ENCODE measurements at places on chromosomes 13 and 19.

- DNase-seq: peak; percentile 81
These were observed 3.2 kb downstream of the VSIG10L start for GRCh38 chr19:51338563-51339312.

DNA sequence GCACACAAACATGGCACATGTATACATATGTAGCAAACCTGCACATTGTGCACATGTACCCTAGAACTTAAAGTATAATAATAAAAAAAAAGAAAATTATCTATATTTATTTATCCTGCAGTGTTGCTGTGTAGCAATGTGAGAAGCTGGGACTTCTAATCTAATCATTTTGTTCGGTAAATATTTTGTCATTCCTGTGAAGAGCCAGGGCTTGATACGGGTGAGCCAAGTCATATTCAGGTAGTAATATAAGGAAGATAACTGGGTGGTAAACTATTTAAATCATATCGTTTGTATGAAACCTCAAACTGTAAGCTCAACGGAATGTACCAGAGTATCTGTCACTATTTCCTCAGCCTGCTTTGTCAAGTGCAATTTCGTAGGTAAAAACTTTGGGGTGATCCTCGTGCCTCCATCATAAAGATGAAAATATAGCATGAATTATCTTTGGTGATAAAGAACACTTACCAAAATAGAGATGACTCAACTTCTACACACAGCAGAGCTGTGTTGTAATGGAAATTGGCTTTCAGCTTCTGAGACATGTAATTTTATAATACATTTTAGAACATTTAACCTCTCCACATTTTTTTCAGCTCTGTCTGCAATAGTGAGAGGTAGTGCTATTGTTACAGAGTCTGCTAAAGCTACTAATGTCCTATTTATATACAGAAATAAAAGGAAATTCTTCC lies 92.9 kb downstream of the PCDH9 start:
- no peak for DNase-seq

GRCh38 chr19:58513694-58514563 lies 2.1 kb upstream of the SLC27A5 start:
- peak; percentile 92 for DNase-seq

DNA sequence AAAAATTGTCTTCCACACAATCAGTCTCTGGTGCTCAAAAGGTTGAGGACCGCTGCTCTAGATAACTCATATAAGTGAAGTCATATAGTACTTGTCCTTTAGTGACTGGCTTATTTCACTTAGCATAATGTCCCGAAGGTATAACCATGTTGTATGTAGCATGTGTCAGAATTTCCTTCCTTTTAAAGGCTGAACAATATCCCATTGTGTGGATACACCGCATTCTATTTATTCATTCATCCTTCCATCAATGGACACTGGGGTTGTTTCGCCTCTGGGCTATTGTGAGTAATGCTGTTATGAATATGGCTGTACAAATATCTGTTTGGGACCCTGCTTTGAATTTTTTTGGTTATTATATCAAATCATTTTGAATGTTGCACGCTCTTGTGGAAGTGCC lies 4.6 kb upstream of the LYPD5 start:
- no peak for DNase-seq

GRCh38 chr13:35498231-35498630 lies 21.7 kb upstream of the MAB21L1 start:
- DNase-seq: no peak

DNA sequence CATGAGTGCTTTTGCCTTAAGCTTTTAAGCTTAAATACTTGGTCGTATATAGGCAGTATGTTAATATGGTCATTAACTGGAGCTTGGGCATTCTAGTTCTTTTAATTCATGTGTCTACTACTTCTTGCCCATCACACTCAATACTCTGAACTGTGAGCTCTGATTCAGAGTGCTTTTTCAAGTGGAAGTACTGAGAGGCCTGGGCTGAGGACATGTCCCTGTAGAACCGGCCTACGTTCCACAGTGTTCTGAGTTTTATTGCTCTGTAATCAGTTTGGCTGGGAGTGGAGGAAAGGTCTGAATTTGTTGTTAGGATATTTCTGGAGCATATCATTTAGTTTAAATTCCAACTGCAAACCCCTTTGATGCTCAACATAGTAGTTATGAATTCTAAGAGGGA lies 1744.8 kb upstream of the MIR17HG start:
- DNase-seq: no peak

DNA sequence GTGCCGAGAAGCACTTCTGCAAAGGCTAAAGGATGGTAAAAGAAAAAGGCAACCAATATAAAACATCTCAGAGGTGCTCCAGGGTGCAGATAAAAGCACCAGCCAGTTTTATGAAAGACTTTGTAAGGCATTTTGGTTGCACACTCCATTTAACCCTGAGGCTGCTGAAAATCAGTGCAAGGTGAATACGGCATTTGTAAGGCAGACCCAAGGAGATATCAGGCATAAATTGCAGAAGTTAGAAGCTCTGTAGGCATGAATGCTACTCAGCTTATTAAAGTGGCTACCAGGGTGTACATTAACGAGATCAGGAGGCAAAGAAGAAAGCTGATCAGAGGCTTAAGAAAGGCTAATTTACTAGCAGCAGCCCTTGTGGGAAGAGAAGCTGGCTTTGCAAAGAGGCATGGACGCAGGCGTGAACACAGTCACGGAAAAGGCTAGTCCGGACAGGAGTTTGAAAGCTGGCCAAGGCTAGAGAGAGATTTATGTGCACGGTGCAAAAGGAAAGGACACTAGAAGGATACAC lies 99.6 kb downstream of the ZNF429 start:
- DNase-seq: no peak

- DNase-seq: no peak
These were observed 10.3 kb downstream of the ATG4D start for GRCh38 chr19:10553943-10554381.

DNA sequence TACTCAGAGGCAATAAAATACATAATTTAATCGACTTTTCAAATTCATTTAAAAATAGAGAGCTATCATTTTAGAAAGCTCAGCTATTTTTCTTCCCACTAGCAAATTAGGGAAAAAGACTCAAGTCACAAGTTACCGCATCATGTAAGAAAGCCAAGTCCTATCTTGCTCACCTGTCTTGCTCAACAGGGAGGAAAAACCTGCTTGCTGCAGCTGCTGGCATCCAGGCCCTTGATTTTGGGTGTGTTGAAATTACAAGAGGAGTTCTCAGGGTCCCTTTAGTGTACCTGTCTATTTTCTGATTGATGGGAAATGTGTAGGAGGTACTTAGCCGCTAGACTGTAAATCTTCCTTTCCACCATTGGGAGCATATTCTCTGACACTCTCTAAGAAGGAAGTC lies 22.2 kb downstream of the SLC10A2 start:
- DNase-seq: no peak

GRCh38 chr13:113928685-113929627 lies 44.9 kb downstream of the C13orf46 start:
- no peak for DNase-seq

- DNase-seq: no peak
These were observed 75.9 kb downstream of the TNFSF11 start for GRCh38 chr13:42649831-42650230.

GRCh38 chr13:24007979-24008620 lies 110.8 kb upstream of the C1QTNF9B start:
- no peak for DNase-seq

DNA sequence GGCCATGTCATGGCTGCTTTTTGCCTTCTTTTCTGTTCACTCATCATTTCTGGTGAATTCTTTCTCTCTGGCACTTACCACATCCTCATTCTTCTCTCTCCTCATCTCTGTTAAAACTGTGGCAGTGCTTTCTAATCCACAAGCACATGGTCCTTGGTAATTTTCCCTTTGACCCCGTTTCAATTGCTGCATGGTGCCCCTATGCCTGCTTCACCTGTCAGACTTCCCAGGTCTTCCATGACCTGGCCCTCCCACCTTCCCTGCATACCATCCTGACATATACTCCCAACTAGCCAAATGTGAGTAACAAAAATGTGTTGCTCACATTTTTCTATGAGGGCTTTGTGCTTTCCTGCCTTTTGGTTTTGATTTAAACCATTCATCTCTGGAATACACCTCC lies 286.5 kb downstream of the MTUS2 start:
- DNase-seq: no peak

- DNase-seq: no peak
These were observed 1.4 kb downstream of the ERVV-1 start for GRCh38 chr19:53015159-53015558.

DNA sequence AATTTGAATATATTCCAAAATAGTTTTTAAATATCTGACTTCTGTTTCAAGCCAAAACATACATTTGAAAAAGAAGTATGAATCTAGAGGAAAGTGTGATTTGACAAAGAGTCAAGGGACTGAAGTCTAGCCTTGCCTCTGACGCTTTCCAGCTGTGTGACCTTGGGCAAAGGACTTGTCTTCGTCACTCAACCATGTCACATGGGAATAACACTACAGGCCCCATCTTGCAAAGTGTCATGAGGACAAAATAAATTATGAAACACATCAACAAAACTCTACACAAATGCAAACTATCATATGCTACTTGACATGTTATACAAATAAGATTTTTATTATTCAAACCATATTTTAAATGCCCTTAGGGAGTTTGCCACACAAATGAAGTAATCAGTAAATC lies 73.0 kb downstream of the CYSLTR2 start:
- no peak for DNase-seq

DNA sequence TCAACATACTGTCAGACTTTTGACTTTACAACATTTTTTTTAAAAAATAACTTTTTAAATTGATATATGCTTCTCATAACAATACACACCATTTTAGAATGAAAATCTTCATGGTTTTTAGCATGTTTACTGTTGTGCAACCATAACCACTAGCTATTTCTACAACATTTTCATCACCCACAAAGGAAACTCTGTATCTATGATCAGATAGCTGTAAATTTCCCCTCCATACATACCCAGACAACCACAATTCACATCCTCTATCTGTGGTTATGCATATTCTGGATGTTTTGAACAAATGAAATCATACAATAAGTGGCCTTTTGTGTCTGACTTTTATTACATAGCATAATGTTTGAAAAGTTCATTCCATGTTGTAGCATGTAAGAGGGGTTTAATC lies 1666.0 kb downstream of the EFNB2 start:
- DNase-seq: no peak

DNA sequence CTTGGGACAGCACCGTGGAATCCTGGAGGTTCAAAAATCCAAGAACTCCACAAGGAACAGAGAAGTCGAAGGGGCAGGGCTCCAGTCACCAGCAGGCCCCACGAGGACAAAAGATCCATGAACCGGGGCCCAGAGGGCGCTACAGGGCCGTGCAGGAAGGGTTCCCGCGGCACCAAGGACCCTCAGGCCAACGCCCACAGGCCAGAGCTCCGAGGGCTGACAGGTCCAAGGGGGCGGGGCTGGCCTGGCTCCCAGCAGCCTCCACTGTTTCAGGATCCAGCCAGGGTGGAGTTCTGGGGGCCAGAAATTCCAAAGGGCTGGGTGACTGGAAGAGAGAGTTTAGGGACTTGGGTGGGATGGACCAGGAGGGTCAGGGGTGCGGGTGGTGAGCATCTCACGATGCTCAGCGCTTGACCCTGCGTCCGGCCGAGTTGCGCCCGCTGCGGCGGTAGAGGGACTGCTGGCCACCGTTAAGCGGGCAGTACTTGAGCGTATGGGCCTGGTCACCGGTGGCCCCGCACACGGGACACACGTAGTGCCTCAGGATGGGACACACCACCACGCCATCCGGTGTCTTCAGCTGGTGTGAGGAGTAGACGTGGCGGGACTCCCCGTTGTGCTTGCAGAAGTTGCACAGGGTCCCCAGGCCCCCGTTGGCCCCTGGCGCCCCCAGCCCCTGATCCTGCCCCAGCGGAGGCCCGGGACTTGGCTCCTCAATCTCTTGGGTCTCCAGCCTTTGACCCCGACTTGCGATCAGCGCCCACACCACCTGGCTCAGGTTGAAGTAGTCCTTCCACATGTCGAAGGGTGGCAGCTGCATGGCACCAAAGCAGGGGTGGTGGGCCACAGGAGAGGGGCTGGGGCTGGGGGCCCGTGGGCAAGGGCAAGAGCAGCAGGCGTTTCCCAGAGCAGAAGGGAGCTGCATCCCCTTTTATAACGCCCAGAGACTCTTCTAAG lies at the start of gene NANOS2:
TSS of gene NANOS2 (minus strand) at position 905 of the 957 bp plus-strand sequence. CDS start at position 820, 85 bp downstream.
- peak; percentile 45 for DNase-seq

DNA sequence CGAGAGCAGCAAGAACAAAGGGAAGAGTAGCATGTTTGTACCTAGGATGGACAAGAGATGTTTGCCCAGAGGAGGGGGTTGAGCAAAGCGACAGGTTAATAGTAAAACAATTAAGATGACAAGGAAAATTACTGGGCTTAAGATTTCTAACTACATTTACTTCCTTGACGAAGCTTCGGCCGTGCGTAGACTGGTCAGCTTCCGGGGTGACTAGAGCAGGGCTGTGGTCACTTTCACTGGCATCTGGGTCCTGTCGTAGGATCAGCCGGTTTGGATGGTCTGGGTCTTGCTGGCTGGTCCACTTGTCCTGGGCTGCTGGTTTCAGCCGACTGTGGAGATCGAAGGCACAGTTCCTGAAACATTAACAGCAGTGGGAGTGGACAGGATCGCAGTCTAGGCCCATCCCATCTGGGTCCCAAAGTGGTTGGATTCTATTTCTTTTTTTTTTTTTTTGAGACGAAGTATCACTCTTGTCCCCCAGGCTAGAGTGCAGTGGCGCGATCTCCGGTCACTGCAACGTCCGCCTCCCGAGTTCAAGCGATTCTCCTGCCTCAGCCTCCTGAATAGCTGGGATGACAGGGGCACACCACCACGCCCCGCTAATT lies 5.0 kb upstream of the BSG start:
- no peak for DNase-seq

GRCh38 chr13:110470272-110471009 lies 91.1 kb downstream of the RAB20 start:
- no peak for DNase-seq

GRCh38 chr19:49775742-49776370 lies 9.1 kb downstream of the AP2A1 start:
- no peak for DNase-seq

DNA sequence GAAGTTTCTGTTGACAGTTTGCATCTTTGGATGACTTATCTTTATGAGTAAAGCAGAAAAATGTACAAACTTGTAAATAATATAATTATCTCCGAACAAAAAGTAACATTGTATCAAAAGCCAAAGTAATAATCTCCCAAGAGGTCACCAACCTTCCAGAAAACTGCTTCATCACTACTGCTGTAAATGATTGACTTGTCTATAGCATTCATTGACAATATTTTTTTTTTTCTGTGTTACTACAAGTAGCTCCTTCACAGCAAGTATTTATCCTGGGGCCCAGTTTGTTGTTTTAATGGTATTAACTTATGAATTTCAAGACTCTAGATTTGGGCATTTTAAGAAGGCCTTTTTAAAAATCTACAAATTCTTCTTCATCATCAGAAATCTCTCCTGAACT lies 242.4 kb downstream of the KLF12 start:
- no peak for DNase-seq

- no peak for DNase-seq
These were observed 535.8 kb upstream of the SLITRK1 start for GRCh38 chr13:84418041-84418440.

All from neural crest cell (in vitro differentiated cells).